ENCODE measurements at places on chromosomes 4 and X. TPM values are rescaled to one million over a fixed set of nuclear protein-coding genes. Genes with fewer than 3 reads are reported as not detected.

DNA sequence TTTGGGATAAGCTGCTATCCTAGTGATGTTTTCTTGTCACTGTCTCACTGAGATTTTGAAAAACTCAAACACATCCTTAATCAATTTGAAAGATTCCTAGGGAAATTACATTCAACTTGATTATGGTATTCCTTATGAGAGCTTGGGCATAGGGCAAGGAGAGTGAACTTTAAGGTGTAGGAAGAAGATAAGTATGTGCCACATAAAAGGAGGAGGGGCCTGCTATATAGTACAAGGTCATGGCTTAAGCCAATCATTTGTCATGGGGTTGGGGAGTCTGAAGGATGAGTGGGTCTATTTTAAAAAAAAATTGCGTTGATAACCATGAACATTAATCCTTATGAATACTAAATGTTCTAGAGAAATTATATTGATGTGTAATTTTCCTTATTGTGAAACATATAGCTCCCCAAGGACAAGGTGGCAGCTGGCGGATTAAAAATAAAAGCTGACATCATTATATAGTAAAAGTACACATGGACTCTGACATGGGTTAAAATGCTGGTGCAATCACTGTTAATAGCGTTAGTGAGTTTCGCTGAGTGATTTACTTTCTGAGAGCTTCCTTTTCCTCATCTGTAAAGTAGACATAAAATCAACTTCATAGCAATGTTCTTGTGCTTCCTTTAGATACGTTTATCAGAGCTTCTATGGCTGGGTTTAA, 17.4 kb downstream of the GALNT7 start:
- DNase-seq, result no peak

DNA sequence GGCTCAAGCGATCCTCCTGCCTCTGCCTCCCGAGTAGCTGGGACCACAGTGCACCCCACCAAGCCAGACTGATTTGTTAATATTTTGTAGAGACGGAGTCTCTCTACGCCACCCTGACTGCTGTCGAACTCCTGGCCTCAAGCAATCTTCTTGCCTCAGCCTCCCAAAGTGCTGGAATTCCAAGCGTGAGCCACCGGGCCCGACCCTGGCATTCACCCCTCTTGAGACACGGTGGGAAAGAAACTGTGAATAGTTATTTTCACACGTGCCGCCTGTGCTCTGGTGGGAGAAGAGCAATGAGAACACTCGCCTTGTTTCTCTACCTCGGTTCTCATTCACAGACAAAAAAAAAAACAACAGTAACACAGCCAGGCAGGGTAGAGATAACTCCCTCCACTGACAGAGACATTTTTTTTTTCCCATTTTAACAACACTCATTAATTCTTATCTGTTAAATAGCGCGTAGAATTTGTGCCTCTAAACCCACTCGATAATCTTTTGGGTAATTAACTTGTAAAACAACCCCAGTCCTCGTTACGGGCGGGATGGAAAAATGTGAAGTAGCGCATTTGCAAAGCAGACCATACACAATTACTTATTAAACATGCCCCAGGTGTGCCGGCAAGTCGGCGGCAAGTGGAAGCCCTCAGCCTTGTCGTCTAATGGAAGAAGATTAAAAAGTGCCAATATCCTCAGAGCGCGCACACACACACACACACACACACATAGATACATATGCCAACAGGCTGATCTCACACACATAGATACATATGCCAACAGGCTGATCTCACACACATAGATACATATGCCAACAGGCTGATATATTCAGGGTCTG, 103.3 kb downstream of the DHRSX start:
- no peak for DNase-seq

- DNase-seq, result no peak
Observed at GRCh38 chr4:183903021-183903760, 1.9 kb upstream of the STOX2 start.

GRCh38 chrX:108701633-108702032, 34.7 kb downstream of the IRS4 start:
- DNase-seq, result no peak

- peak; percentile 13 for DNase-seq
Observed at GRCh38 chr4:6641164-6641970, 882 bp downstream of the MRFAP1 start.

GRCh38 chrX:125673758-125674157, 354.1 kb downstream of the TEX13C start:
- DNase-seq, result no peak

DNA sequence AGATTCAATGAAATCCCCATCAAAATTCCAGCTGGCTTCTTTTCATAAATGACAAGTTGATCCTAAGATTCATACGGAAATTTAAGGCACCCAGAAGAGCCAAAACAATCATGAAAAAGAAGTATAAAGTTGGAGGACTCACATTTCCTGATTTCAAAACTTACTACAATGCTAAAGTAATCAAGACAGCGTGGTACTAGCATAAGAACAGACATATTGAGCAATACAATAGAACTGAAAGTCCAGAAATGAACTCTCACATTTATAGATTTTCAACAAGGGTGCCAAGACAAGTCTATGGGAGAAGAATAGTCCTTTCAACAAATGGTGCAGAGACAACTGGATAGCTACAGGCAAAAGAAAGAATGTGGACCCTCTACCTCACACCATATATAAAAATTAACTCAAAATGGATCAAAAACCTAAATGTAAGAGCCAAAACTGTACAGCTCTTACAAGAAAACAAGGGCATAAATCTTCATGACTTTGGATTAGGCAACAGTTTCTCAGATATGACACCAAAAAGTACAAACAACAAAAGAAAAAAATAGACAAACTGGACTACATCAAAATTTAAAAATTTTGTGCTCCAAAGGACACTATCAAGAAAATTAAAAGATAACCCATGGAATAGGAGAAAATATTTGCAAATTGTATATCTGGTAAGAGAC, 28.5 kb downstream of the SASH3 start:
- DNase-seq, result no peak

OTC gene
- not detected for total RNA-seq

EIF1AX gene
- total RNA-seq, result 129 TPM

SPATA18 gene
- not detected for total RNA-seq

TSPAN5 gene
- 8.8 TPM for total RNA-seq
